ENCODE measurements at places on chromosomes 2 and 18. TPM values are rescaled to one million over a fixed set of nuclear protein-coding genes. Genes with fewer than 3 reads are reported as not detected.

TLX2 gene
- not detected for total RNA-seq

CRYBA2 gene
- total RNA-seq, result not detected

CHRND gene
- total RNA-seq, result not detected

TFPI gene
- 105 TPM for total RNA-seq

SLC11A1 gene
- total RNA-seq, result 56.1 TPM

Measured in aorta (tissue), 5 donors.